ENCODE measurements at places on chromosomes 3 and 15.

- DNase-seq, result no peak
Measured at GRCh38 chr3:12423918-12424630, 60.2 kb upstream of the TSEN2 start.

GRCh38 chr15:74621936-74622335 lies 6.3 kb downstream of the CLK3 start:
- DNase-seq, result no peak

DNA sequence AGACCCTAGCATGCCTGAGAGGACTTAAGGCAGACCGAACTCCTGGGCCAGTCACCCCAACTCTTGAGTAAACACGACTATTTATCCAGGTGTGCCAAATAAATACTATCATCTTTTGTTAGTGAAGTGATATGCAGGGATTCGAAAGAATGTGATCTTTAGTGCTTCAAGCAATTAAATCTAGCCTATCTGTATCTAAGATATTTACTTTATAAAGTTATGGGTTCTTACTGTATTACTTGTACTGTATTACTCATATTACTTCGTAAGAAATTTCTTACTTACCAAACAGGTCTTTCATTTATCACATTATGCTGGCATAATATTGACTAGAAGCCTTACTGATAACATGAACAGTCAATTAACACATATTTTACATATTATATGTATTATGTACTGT lies 211.6 kb upstream of the NECTIN3 start:
- no peak for DNase-seq

GRCh38 chr3:5974630-5975322 lies 787.3 kb downstream of the EDEM1 start:
- no peak for DNase-seq

GRCh38 chr3:79521221-79521848 lies 246.5 kb downstream of the ROBO1 start:
- no peak for DNase-seq

DNA sequence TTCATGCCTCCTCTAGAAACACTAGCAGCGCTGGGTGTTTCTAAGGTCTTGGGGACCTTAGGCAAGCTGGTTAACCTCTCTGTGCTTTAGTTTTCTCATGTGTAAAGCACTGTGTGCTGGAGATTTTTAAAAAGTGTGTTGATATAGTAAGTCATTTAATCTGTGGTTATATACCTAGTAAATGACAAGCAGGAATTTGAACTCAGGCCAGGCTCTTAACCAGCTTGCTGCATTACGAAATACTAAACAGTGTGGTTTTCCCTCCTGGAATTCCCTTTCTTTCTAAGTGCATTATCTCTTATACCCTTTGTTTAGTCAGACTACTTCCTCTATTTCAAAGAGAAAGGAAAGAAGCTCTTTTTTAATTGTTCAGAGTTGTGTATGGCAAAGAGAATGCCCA lies 26.5 kb downstream of the NEO1 start:
- DNase-seq, result no peak

Data from GM12892 (cell line).